ENCODE measurements at places on chromosomes 6 and 20.
A peak's percentile ranks its signal among the peaks of the same experiment; 100 is the strongest.

GRCh38 chr6:47203938-47204611 is 105.6 kb downstream of the TNFRSF21 start:
- DNase-seq = no peak

- DNase-seq = no peak
These were observed 29.6 kb upstream of the LGSN start for GRCh38 chr6:63349401-63349800.

- DNase-seq = no peak
These were observed 8.9 kb upstream of the TAAR5 start for GRCh38 chr6:132598473-132598872.

DNA sequence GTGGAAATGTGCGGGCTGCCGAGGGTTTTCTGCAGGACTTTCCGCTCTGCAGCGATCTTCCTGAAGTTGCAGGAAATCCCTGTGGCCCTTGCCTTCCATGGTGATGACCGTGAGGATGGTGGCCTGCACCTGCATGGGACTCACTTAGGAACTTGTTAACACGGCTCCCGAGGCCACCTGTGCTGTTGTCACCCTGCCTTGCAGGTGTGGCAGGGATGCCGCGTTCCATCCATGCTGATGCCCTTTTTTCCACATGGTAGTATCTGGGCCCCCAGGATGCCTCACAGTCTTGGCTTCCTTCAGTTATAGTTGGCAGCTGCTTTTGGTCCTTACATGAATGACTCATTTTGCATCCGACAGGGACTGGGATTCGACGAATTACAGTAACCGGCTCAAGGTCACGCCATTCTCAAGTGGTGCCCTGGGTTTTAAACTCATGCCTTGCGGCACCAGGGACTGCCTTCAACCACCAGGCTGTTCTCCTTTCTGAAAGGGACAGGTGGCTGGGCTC is 37.2 kb downstream of the SYNJ2 start:
- DNase-seq = no peak

GRCh38 chr6:84027340-84028181 is 6.0 kb upstream of the MRAP2 start:
- no peak for DNase-seq

DNA sequence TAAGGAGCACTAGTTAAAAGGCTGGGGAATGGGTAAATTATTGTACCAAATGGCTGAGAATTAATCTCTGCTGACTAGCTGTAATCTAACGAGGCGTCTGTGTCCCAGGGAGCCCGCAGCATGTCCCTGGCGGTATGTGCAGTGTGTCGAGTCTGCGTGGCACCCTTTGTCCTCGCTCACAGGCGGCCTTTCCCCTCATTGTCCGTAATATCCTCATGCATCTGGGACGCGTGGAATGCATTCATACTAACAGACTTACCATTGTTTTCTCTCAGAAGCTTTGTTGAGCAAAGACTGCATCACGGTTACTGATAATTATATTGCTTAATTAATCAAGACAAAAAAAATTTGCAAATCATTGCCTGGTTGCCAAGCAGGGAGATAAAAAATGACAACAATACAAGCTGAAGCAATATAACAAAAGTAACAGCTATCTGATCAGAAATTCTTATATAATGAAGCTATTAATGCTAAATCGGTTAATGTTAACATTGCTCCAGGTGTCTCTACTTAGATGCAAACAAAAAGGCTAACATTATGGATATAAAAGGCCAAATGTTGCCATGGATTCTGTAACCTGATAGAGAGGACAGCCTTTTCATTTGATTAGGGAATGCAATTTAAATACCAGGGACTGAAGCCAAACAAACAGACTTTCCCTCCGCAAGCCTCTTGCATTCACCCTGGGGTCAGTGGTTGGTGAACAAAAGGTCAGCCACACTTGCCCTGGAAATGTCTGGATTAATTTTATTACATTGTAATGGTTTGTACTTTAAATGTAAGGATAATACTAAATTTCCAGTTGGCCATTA is 124.8 kb downstream of the INSM1 start:
- DNase-seq = peak; percentile 47

- DNase-seq = no peak
These were observed 6.2 kb downstream of the TRIM38 start for GRCh38 chr6:25968769-25969168.

GRCh38 chr20:14495066-14495465 is 157.7 kb upstream of the FLRT3 start:
- DNase-seq = no peak

GRCh38 chr20:15154070-15154469 is 816.7 kb upstream of the FLRT3 start:
- no peak for DNase-seq

DNA sequence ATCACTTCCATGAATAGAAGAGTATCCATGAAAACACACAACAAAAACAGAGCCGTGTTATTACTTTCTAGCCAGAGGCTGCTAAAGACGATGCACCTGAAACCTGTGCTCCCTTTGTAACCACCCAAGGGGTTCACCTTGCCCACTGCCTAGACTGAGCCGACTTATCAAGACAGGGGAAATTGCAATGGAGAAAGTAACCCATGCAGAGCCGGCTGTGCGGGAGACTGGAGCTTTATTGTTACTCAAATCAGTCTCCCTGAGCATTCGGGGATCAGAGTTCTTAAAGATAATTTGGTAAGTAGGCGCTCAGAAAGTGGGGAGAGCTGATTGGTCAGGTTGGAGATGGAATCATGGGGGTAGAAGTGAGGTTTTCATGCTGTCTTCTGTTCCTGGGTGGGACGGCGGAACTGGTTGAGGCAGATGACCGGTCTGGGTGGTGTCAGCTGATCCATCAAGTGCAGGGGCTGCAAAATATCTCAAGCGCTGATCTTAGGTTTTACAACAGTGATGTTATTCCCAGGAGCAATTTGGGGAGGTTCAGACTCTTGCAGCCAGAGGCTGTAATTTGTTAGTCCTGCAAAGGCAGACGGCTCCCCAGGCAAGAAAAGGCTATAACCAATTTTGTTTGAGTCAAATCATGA is 366.6 kb downstream of the PREX1 start:
- no peak for DNase-seq

DNA sequence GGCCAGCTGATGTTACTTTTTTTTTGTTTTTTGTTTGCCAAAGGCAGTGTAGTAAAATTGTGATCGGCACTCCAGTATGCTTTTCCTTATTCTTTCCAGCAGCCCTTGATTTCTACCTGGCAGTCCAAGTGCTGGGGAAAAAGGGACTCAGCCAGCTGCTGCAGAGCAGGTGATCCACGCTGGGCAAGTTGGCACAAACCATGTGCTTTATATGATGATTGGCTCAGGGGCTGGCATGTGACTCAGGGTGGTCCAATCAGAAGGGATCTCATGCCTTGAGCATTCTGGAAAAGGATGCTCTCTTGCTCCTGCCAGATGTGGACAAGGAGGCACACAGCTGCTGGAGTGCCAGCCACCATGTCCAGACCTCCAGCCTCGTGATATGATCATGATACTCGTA is 54.5 kb downstream of the SULF2 start:
- no peak for DNase-seq

DNA sequence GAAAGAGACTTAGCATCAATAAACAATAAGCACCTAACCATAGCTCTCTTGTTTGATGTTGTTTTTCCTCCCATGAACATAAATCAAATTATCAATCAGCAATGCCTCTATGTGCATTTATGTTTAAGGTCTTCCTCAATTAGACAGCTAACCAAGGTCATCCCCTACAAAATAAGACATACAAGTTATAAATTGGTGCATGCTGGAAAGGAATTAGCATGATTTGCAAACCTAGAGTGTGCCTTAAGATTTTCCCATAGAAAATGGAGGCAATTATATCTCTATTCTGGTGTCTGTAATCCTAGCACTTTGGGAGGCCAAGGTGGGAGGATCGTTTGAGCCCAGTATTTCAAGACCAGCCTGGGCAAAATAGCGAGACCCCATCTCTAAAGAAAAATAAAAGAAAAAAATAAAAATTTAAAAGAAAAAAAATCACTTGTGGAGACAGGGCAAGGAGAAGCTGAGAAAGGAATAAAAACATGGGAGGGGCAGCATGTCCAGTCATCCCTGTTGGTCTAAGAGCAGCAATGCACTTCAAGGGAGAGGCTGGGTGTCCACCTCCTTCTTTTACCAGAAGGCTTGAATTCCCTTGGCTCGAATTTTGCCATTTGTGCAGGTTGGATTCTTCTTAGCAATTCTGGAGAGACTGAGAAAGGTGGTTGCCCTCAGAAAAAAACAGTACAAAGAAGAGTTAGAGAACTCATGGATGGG is 9.3 kb upstream of the SLPI start:
- DNase-seq = no peak

DNA sequence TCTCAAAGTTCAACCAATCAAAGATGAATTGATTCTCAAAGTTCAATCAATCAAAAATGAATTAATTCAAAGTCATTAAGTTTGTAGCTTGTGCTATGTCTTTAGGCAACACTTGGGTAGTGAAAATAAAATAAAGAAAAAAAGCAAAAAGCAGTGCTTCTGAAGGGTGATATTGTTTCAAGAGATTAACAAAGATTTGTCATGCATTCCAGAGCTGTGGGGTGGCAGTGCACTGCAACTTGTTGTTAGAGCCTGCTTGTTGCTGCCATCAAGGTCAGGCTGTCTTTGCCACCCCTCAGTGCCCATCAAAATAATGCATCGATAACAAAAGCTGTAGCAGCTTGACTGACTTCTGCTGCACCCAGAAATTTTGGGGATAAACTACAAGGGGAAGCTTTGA is 128.6 kb downstream of the RNF144B start:
- no peak for DNase-seq

- peak; percentile 5 for DNase-seq
These were observed 219.8 kb upstream of the ARID1B start for GRCh38 chr6:156557251-156557910.

- DNase-seq = no peak
These were observed 48.3 kb upstream of the IPCEF1 start for GRCh38 chr6:154404791-154405400.

DNA sequence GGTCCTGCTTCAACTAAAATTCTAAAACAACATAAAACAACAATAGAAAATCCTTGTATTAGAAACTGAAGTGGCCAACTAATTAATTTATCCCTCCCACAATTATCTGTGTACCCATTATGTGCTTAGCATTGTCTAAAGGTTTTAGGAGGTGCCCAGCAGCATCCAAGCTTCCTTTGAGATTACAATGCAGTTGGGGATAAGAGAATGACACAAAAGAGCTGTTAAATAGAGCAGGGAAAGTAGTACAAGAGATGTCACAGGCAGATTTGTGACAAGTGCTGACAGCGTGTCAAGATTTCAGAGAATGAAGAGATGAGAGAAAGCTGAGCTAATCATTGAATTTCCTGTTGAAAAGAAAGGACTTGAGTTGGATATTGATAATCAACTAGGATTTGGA is 204.8 kb downstream of the OTOR start:
- DNase-seq = no peak

DNA sequence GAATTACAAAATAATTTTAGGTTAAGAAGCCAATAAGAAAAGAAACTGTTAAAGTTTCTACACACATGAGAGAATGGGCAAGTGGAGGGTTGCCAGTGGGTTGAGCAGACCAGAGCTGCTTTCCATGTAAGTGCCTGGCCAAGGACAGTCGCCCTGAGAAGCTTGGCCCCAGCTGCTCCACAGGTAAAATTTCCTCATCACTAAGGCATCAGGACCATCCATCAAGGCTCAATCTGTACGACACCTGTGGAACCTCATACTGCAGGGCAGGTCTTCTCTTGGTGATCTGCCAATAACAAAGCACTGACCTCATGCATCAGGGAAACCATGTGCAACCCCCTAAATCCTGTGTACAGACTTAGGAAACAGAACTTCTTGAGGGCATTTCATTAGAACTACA is 115.4 kb downstream of the INSM1 start:
- no peak for DNase-seq

- DNase-seq = no peak
These were observed 71.9 kb upstream of the ZNFX1 start for GRCh38 chr20:49349694-49350252.

DNA sequence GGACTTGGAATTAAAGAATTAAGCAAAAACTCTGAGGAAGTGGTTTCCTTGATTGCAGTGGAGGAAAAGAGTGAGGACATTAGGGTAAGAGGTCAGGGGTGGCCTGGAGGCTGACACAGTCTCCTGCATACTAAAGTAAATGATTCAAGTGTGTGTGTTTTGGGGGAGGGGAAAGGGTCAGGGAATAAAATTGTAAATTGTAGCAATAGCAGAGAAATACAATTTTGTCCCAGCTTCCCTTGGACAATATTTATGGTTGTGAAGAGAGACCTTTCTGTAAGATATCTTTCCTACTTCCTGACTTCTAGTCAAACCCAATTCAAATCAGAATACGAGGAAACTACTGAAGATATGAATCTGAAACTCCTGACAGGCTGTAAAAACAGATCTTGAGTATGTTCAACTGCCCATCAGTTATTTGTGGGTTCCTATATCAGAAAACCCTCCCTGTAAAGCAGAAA is 143.4 kb upstream of the HMGN3 start:
- DNase-seq = no peak

- DNase-seq = no peak
These were observed 4.7 kb downstream of the SLCO4A1 start for GRCh38 chr20:62646851-62647520.

GRCh38 chr6:132698608-132699007 is 15.2 kb downstream of the VNN1 start:
- no peak for DNase-seq

DNA sequence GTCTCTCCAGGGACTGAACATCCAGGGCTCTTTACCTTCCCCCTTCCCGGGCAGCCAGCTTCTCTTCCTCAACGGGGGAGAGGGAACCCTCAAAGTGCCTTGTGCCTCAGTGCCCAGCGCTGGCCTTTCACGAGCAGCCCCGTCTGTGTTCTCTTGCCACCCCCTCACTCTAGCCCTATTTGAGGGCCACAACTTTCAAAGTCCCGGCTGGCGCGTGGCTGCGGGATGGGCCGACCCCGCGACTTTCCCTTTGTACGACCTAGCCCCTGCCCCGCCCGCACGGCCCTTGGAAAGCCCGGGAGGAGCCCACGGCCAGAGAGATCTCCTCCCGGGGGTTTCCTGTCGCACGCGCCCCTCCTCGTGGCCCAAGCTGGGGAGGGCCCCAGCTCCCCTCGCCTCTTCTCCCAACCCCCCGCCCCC is 559 bp downstream of the SCRT2 start:
- no peak for DNase-seq

All from hypothalamus (tissue), 51 donors.